ENCODE measurements at places on chromosomes 6 and 20.

GRCh38 chr6:28948782-28949486, 25.1 kb upstream of the TRIM27 start:
- DNase-seq = no peak

DNA sequence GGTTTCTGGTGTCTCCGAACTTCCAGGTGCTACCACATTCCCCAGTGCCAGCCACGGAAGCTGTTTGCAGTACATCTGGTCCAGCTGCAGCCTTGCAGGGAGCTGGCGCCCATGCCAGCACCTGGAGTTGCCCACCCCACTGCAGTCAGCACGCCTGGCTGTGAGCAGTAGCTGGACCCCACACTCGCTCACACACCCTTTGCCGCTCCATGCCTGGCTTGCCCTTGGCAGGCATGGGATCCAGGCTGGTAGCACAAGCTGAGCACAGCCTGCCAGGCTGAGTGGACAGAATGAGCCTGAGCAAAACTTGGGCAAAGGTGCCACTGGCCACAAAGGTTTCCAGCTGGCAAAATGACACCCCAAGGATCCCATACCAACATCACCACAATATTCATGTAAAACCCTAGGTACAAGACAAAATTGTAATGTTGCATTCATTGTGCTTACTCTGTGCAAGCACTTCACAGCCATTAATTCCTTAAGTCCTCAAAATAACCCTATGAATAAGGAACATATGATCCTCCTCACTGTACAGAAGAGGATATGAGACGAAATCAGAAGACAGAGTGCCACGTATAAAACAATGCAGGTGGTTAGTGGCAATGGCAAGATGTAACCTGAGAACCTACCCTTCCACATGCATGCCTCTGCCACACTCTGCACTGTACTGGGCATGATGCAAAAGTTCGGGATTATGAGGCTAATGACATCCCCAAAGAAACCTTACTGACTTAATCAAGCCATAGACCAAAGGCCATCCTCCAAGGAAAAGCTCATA, 18.3 kb downstream of the KIF16B start:
- no peak for DNase-seq

DNA sequence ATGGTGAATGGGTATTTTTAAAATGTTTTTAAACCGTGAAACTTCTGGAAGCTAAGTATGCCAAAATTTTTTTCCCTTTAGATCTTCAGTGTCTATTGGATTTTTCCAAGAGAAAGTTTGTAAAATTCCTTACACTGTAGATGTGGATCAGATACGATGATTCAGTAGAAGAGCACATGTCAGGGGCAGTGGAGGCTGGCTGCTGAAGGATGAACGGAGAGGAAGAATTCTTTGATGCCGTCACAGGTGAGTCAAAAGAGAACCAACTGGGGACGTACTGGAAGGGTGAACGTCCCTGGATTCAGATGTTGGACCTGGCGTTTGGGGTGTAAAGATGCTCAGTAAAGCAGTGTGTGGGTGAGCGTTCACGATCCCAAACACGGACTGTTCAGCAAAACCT, 17.7 kb downstream of the OSBPL2 start:
- no peak for DNase-seq

DNA sequence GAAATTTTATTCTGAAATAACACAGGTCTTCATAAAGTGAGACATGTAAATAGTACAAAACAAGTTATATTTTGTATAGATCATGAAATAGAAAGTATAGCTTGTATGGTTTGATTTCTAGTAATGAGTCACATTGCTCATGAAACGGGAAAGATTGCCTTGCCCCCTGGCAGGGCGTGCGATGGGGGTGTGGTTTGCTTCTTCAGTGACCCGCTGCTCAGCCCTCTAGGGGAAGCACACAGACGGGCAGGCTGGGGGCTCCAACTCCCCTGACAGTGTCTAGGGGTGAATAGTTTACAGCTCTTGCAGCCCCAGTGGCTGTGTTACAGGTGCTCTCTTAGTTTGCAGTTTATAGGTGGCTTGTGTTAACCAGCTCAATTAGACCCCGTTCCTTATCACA, 170.5 kb upstream of the RGS17 start:
- DNase-seq = no peak

GRCh38 chr6:40721271-40721952, 134.2 kb upstream of the LRFN2 start:
- DNase-seq = no peak

DNA sequence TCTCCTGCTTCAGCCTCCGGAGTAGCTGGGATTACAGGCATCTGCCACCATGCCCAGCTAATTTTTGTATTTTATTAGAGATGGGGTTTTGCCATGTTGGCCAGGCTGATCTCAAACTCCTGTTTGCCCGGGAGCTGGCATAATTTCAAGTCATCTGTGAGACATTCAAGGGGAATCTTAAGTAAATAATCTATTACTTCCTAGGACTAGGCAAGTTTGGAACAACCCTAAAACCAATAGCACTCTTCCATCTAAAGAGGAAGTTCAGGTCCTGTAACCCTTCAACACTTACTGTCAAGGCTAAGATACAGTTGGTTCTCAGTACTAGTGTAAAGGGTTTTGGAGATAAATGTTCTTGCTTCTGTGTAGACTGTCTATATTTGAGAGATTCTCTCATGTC, 267.8 kb upstream of the IRAK1BP1 start:
- no peak for DNase-seq

DNA sequence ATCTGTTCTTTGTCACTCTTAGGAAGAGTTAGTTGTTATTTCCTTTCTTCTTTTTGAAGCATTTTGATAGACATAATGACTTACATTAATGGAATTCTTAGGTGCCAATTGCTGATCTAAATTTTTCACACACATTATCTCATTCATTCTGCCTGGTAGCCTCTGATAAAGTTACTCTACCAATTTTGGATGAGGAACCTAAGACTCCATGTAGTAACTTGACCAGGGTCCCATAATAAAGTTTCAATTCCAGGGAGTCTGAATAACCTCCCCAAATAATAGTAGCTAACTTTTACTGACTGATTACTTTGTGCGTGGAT, 73.2 kb upstream of the CITED2 start:
- no peak for DNase-seq

- no peak for DNase-seq
Measured at GRCh38 chr6:159633196-159633595, 59.8 kb downstream of the SOD2 start.

DNA sequence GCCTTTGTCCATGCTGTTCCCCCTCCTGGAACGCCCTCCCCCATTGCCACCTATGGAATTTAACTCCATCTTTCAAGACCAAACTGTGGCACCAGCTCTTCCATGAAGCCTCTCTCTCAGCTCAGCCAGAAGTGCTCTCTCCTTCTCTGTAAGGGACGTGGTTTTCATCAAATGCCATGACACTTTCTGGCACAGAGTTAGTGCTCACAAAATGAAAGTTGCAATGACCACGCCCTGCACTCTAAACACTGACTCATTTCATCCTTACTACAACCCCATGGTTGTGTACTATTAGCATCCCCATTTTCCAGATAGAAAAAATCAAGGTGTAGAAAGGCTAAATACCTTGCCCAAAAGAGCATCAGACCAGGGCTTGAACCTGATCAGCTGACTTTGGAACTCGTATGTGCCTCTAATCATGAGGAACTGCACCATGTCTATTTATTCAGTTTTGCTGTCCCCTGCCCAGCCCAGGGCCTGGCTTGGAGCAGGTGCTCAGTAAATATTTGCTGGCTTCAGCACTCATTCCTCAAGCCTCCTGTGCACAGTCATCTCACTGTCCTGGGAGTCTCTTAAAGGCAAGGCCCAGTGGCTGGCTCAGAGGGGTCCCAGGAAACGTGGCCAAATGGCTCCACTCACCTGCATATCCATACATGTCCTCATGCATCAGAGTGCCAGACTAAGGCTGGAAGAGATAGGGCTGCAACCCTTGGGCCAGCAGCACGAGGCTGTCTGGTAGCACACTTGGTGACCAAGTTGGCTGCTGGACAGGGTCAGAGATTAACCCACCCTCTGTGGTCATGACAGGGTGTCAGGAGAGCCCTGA, 77.9 kb downstream of the MRPL14 start:
- no peak for DNase-seq

DNA sequence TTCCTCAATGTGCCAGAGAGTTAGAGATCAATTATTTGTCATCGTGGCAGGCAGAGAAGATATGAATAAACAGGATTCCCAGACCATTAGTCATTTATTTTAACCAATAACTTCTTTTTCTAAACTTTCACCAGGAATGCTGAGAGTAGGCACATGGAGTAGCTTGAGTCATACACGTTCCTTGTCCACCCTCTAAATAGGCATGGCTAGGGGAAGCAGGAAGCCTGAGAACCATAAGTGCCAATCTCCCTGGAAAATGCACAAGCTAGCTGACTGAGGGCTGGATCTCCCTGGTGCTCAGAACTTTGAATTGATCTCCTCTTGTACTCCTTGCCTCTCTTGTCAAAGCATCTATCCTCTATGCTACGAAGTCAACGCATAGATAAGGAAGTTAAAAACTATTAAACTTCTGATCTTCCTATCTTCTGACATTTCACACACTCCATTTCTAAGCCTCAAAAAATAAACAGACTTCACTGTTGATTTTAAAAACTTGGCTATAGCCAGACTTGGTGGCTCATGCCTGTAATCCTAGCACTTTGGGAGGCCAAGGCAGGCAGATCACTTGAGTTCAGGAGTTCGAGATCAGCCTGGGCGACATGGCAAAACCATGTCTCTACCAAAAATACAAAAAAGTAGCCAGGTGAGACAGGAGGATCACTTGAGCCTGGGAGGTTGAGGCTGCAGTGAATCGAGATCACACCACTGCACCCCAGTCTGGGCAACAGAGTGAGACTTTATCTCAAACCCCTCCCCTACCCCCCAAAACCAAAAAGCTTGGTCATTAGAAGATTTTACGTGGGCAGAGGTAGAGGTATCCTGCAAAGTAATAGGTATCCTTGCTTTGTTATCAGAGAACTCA, 11.8 kb downstream of the ADTRP start:
- no peak for DNase-seq

- DNase-seq = no peak
Measured at GRCh38 chr6:74283532-74283931, 587.5 kb downstream of the CD109 start.

DNA sequence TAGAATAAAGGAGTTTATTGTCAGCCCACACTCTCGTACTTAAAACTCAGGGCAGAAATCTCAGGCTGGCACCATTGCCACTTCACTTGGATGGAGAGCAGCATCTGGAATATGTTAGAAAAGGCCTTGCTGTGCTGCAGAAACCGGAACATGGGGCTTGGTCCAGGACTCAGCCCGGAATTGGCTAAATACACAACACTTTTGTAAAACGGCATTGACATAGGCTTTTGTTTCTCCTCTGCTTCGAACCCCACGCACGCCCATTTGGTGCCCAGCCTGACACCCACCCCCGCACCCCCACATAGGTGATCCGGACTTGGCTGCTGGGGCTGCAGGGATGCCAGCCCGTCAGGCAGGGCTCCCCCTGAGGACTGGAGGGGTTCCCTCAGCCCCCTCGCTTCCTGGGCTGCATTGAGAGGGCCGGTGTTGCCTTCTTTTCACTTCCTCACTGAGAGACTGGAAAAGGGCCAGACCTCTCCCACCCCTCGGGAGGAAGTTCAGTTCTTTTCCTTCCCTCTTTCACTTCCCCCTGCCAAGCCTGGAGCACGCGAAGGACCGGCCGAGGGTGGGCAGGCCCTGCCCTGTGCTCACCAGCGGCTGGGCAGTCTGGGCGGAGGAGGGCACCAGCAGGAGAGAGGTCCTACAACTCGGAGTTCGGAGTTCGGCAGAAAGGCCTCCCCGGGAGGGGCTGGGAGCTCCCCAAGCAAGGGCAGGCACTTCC, 17.9 kb upstream of the CST3 start:
- DNase-seq = peak; percentile 92

- no peak for DNase-seq
Measured at GRCh38 chr6:169641461-169642085, 60.3 kb downstream of the WDR27 start.

DNA sequence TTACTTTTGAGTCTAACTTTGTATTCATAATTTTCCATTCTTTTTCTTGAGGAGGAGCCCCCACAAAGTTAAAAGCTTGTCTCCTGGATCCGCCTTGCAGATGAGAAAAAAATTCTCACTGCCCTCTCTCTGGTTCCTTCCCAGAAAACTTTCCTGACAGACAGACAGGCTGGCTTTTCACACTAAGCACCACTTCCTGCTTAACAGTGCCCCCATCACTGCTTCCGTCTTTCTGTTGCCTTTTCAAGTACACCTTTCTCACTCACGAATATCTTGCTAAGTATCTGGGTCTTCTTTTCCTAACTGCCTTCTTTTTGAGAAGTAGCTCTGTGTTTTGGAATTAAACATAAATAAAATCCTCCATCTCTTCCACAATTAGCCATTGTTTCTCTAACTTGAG, 19.8 kb upstream of the LMBRD1 start:
- DNase-seq = no peak

DNA sequence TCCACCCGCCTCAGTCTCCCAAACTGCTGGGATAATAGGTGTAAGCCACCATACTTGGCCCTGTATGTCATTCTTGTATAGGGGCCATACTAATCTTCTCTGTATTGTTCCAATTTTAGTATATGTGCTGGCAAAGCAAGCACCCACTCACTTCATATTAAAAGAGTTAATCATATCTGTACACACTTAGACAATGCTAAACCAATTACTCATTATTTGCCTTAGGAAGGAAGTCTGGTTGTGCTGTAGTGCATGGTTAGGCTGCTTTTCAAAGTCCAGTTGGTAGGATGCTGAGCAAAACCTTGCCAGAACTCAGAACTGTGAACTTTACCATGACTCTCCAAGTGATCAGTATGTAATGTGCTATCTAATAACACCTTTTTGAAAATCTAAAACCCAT, 88.6 kb downstream of the LIN28B start:
- DNase-seq = no peak

GRCh38 chr6:121000381-121000780, 333.9 kb downstream of the TBC1D32 start:
- DNase-seq = no peak

- no peak for DNase-seq
Measured at GRCh38 chr20:32506721-32507120, 78.4 kb downstream of the NOL4L start.

DNA sequence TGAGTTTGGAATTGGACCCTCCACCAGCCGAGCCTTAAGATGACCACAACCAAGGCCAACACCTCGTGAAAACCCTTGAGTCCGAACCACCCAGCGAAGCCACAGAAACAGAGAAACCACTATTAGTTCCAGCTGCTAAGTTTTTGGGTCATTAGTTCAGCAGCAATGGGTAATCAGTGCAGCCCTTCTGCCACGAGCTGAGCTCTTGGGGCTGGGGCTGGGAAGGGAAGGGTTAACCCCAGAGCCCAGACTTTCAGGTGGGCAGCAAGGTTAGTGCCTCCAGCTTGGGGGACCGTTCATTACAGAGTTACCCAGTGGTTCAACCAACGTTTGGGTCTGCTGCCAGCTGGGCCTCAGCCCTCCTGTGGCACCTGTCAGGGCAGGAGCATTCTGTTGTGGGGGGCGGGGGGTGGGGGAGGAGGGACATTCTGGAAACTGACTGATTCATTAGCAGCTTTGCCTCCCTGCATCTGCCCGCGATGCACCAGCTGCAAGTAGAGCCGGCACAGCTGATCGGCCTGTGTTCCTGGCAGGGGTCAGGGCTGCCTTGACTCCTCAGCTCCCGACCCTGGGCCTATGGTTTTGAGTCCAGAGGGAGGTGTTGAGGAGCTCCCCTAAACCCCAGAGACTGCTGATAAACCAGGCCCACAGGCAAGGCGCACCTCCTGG, 52.7 kb downstream of the TGM2 start:
- no peak for DNase-seq
